ENCODE measurements at places on chromosomes 7 and 10.

- DNase-seq: no peak
Observed at GRCh38 chr10:86389441-86390193, 23.0 kb upstream of the GRID1 start.

- DNase-seq: peak; percentile 68
Observed at GRCh38 chr7:29207162-29207801, 12.7 kb downstream of the CHN2 start.

GRCh38 chr10:88194041-88194887 lies 330.8 kb downstream of the PTEN start:
- no peak for DNase-seq

DNA sequence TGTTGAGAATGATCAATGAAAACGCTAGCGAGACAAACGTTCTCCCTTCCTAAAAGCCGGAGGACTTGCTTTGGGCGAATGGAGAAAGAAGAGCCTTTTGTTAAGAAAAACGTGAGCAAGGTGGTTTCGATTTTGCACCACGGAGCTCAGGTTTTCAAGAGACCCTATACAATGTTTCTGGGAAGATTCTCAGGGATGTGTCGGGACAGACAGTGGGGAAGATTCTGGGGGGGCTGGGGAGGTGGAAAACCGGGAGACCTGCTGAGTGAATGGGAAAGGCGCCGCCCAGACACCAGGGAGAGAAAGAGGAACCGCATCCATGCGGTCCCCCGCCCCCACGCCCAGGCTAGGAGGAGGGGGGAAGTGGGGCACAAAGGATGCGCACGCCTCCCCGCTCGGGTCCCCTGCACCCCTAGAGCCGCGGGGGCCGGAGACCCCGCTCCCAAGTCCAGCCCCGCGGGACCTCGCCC lies 745 bp downstream of the YWHAG start:
- DNase-seq: no peak

GRCh38 chr7:1331561-1332467 lies 99.1 kb downstream of the UNCX start:
- no peak for DNase-seq
